NCI-H446 treated with DMSO at 0.1 percent for 48 hours (cell line): ENCODE measurements at places on chromosomes 4 and X.

DNA sequence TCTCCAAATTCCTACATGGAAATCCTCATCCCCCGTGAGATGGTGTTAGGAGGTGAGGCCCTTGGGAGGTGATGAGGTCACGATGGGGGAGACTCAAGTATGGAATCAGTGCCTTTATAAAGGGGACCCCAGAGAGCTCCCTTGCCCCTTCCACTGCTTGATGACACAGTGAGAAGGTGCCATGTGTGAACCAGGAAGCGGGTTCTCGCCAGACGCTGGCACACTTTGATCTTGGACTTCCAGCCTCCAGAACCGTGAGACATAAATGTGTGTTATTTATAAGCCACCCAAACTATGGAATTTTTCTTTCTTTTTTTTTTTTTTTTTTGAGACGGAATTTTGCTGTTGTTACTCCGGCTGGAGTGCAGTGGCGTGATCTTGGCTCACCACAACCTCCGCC is 237.6 kb downstream of the DHRSX start:
- no peak for DNase-seq

GRCh38 chr4:8854016-8854415 is 17.6 kb downstream of the HMX1 start:
- no peak for DNase-seq

GRCh38 chrX:47483306-47484268 is 565 bp upstream of the ZNF41 start:
- DNase-seq: no peak

GRCh38 chrX:150856101-150856500 is 42.4 kb downstream of the CD99L2 start:
- DNase-seq: no peak

DNA sequence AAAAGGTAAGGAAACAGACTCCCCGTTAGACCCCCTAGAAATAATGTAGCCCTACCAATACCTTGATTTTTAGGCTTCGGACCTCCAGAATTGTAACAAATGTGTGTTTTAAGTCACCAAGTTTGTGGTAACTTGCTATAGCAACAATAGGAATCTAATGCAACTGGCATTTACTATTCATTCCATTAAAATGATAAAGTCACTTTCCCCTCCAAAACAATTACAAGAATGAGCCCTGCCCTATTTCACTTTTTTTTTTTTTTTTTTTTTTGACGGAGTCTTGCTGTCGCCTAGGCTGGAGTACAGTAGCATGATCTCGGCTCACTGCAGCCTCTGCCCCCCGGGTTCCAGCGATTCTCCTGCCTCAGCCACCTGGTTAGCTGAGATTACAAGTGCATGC is 3.5 kb upstream of the DDX60L start:
- no peak for DNase-seq

DNA sequence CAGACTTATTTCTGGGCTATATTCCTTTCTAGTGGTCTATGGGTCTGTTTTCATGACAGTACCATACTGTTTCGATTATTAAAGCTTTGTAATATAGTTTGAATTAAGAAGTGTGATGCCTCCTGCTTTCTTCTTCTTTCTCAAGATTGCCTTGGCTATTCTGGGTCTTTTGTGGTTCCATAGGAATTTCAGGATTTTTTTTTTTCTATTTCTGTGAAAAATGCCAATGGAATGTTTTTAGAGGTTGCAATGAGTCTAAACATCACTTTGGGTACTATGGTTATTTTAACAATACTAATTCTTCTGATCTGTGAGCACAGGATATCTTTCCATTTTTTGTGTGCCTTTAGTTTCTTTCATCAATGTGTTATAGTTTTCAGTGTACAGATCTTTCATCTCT is 204.3 kb upstream of the HCCS start:
- no peak for DNase-seq

DNA sequence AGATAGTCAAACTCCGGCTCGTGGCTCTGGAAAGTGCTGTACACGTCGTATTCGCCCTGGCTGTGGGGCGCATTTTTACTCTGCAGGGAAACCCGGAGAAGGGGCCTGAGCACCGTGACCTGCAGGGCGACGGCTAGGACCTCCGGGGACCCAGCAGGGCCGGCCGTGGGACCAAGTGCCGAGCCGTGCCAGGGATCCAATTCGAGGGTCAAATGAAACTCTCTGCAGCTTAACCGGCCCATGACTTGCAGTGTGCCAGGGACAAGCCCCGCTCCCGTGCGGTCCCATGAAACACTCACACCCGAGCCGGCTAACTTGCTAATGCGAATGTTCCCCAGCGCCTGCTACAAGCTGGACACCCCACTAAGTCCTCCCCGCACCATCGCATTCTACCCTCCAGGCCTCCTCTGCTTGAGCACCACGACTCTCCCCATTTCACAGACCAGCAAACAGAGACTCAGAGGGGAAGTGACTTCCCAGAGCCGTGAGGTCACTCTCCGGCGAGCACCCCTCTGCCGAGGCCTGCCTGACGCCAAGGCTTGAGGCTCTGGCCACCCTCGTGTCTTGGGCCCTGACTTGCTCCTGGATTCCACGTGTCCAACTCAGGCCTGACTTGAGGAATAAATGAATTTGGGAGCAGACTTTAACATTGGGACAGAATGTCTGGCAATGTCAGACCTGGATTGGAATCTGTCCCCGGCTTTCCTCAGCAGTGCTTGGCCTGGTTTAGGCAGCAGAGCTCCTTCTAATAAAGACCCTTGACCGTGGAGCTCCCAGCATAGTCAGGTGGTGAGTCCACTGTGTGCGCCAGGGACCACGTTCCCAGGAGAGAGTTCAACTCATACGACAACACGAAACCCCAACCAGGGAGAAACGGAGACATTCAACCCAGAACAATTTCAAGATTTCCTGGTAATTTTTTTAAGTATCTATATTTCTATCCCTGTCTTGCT is 93.6 kb downstream of the PPP2R2C start:
- no peak for DNase-seq

DNA sequence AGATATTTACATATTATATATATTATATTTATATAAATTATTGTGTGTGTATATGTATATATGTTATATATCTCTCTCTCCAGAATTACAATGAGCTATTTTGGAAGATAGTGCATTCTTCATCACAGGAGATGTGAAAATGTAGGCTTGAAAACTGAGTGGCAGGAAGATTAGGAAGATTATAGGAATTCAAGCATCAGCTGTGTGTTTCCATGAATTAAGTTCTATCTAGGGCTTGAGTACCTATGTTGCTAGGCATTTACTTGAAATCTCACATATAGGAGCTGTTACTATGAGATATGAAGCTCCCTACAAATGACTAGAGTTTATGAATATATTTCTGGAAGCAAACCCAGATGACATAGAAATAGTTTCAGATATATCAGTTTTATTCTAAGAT is 328.7 kb downstream of the EPHA5 start:
- no peak for DNase-seq

- no peak for DNase-seq
These were observed 54.7 kb downstream of the CNGA2 start for GRCh38 chrX:151789179-151789800.

DNA sequence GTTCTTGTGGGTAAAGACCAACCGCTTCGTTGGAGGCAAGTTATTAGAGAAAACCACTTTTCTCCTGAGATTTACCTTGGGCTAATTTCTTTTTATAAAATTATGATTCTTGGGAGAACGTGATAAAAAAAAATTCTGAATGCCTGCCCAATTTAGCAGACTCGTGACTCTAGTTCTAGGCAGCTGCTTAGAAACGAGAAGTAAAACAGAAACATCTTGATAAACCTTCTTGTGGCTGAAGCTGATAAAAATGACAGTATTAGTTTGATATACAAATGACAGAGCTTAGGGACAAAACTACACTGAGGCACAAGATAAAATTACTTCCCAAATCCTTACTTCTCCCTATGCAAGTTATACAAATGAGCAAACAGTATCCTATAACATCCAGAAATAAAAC is 458.9 kb upstream of the TEX13C start:
- peak; percentile 22 for DNase-seq

- no peak for DNase-seq
These were observed 1.7 kb upstream of the GDI1 start for GRCh38 chrX:154435171-154435733.

- DNase-seq: no peak
These were observed 153.5 kb downstream of the SH3BGRL start for GRCh38 chrX:81355436-81355835.

- no peak for DNase-seq
These were observed 212.4 kb upstream of the NEIL3 start for GRCh38 chr4:177097291-177097690.

DNA sequence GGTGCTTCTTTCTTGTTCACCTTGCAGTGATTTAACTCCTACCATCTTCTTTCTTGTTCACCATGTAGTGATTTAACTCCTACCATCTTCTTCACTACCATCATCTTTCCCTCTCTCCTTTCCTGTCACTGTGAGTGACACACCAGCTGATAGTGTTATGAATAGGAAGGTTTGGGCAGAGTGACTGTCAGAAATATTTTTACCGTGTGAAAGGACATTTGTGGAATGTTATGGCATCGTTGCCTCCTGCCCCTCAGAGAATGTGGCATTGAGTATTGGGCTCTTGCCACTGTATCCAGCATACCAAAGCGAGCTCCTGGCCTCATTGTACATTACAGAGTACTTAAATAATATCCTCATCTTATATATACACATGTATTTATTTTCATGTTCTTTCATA is 90.8 kb upstream of the AMOT start:
- DNase-seq: no peak

GRCh38 chr4:78612398-78613178 is 61.0 kb downstream of the ANXA3 start:
- DNase-seq: peak; percentile 17

DNA sequence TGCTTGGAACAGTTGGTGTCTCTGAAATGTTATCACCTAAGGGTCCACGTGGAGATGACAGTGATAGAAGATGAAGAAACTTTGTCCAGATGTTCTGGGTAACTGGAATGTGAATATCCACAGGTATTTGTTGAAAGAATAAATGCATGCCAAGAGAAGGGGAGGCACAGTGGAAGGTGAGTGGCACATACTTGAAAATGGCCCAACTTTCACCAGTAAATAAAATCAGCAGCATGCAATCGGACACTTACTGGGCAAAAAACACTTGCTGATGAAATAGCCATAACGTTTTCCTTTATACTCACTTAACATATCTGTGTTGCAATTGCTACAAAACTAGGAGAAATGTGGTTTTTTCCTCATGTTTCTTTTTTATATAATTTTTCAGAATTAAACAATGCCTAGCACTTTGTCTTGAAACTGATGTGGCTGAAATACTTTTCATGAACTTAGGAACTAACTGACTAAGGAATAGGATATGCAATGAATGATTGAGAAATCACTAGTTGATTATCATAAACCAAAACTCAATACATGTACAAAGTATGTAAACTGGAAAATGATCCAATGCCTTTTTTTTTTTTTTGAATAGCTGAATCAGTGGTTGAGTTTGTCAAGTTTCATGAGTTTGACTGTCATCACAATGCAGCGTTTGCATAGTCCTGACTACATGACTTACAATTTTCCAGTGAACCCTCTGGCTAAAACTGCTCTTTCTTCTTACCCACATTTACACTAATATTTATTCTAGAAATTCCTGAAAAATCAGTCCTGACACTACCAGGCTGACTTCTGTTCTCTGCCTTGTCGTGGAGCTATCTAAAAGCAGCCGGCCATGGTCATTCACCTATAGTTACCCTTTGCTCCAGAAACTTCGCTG is 127.4 kb downstream of the CPE start:
- DNase-seq: no peak

DNA sequence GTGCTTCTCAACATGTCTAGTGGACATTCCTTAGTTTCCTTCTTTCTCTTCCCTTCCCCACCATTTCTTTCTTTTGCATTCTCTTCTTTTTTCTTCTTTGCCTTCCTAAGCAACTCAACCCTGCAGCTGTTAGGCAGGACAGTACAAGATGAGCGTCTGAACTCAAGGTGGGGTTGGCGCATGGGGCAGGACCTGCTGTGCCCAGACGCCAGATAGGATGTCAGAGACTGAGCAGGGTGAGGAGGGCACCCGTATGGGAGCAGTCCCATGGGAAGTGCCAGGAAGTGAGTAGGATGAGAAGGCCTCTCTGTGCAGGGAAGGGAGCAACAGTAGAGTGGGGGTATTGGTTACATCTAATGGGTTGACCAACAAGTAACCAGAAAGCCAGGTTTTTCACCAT is 38.1 kb upstream of the ZNF827 start:
- DNase-seq: no peak

DNA sequence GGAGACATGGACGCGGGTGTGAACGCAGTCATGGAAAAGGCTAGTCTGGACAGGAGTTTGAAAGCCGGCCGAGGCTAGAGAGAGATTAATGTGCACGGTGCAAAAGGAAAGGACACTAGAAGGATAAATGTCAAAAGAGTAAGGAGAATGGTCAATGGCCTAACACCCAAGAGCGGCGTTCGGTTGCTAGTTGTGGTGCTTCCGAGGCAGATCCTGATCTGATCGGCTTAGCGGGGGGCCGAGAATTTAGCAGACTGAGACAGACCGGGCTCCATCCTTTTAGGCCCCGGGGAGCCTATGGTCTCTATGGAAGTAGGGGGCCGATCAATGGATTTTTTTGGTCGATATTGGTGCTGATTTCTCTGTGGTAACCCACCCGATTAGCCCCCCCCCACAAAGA is 6.9 kb downstream of the GAGE10 start:
- no peak for DNase-seq

DNA sequence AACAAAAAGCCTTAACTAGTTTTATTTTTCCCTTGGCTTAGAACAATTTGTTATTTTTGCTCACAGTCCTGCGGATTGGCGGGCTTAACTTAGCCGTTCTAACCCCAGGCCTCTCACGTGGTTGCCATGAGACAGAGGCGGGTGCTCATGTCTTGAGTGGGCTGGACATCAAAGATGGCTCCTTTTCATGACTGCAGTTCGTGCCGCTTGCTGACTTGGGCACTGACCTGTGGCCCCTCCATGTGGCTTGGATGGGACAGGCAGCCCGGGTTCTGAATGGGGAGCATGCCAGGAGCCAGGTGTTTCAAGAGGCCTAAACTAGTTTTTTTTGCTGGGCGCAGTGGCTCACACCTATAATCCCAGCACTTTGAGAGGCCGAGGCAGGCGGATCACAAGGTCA is 40.7 kb downstream of the CDS1 start:
- no peak for DNase-seq

DNA sequence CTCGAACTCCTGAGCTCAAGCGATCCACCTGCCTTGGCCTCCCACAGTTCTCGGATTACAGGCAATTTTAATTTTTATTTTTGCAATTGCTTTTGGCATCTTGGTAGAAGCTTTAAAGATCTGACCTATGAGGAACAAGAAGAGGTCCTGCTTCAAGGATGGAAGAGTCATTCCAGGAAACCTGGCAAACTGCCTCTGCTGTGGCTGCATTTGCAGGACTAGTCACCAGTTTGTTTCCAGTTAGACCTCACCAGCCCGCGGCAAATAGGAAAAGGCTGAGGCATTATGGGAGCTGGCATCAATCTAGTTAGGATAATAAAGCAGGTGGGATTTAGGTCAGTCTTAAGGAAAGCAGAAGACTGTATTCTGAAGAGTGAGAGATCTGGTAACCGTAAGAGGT is 51.9 kb upstream of the LAS1L start:
- no peak for DNase-seq

GRCh38 chrX:47311932-47312774 is 58.2 kb upstream of the ZNF157 start:
- DNase-seq: peak; percentile 26
